ENCODE measurements at places on chromosomes 7 and 10.

- no peak for DNase-seq
Observed at GRCh38 chr7:41146429-41146828, 556.5 kb downstream of the INHBA start.

- DNase-seq = no peak
Observed at GRCh38 chr7:92595281-92595680, 5.1 kb upstream of the FAM133B start.

GRCh38 chr7:114671563-114672123 lies 250.3 kb upstream of the MDFIC start:
- no peak for DNase-seq

DNA sequence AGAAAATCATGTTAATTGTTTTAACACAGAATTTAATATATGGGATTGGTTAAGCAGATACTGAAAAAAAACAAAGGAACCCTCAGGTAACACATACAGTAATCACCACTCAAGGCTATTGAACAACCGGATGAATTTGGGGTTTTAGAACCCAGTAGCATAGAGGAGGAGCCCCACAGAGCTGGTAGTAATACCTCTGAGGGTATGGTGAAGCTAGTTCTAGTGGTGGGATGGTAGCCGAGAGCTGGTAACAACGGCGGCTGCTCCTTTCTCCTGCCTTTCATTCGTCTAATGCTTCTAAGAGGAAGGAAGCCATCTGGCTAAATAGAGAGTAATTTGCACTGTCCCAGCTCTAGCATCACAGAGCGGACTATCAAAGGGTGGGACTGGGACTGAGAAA lies 52.2 kb downstream of the WAC start:
- no peak for DNase-seq

DNA sequence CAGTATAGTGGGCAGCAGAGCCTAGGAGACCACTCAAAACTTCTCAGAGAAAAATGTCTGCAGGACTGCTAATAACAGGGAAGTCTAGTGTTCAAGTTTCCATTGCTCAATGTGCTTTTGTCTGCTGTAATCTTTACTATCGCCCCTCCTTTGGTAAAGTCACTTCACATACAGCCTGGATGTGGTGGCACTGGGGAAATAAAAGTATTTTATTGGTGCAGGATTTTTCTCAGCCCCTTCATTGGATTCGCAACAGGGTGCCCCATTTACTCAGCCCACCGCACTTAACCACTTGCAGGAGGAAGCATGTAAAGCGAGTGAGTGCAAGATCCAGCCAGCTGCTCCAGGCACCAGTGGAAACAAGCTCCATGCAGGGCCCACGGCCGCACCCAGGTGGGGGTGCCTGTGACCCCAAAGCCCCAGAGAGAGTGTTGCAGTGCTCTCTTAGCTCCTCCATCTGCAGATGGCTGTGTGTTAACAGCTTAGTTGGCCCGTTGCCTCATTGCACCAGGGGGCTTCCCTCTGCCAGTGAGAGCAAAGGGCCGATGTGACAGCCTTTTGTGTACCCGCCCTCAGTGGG lies 163.5 kb upstream of the TMEM72 start:
- no peak for DNase-seq

DNA sequence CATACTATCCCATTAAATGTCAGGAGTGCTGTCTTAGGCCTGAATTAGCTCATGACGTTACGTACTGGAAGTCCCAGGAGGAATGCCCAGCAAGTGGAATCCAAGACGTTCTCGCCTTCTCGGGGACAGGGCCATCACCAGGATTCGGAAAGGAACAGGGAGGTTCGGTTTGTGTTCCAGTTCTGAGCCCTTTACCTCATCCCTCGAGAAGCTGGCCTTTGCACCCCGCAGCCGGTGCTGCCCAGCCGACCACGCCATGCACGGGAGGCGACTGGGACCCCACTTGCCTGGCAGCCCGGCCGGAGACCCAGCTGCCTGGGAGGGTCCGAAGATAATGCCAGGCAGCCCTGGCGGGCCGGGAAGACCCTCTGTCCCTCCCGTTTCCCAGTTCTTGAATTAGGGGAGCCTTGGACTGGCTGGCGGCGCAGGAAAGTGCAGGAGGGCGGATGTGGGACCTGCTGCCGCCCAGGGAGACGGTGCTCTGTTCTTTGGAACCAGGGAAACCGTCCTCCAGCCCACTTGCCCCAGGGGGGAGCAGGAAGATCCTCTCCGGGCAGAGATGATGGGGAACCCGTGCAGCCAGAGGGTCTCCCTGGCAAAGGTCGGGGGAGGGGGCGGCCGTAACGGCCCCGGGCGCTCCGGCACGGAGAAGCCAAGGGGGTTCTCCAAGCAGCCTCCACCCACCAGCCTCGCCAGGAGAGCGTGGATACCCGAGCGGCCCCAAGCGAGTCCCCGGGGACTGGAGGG lies 671 bp upstream of the CHST3 start:
- DNase-seq = no peak

DNA sequence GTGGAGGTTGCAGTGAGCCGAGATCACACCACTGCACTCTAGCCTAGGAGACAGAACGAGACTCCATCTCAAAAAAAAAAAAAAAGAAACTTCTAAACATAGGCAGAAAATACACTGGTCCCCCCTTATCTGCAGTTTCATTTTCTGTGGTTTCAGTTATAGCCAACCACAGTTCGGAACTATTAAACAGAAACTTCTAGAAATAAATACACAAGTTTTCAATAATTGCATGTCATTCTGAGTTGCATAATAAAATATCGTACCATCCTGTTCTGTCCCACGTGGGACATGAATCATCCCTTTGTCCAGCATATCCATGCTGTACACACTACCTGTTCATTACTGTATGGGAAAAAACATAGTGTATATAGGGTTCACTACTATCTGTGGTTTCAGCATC lies 8.0 kb downstream of the XRCC2 start:
- no peak for DNase-seq

DNA sequence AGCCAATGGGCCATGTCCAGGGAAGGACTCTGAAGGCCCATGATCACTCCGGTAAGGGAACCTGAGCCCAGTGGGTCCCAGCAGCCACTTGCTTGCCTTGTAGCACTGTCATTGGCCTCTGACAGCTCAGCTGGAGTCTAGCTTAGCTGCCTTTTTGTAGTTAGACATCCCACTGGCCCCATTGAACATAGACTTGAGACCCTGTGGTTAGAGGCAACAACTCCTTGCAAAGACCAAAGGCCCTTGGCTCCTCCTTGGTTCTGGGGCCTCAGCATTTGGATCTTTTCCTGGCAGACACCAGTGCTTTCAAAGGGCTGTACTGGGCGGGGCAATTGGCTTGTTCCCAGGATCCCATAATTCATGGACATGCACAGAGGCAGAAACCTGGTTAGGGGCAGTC lies 321.2 kb downstream of the CXCL12 start:
- DNase-seq = no peak

- peak; percentile 13 for DNase-seq
Observed at GRCh38 chr7:17773289-17773626, 167.0 kb downstream of the SNX13 start.

DNA sequence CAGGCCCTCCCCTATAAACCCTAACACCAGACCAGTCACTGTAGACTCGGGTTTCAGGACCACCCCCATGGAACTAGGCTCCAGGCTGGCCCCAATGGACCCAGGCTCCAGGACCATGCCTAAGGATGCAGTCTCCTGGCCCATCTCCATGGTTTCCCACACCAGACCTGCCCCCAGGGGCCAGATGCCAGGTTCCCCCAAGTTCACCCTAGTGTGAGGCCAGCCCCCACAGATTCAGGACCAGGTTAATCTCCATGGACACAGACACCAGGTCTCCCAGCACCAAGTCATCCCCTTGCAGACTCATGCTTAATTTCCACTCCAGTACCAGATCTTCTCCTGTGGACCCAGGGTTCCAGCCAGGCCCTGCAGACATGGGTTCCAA lies 103.8 kb upstream of the LANCL2 start:
- DNase-seq = no peak

GRCh38 chr7:290554-291372 lies 793 bp downstream of the FOXL3 start:
- no peak for DNase-seq

- DNase-seq = no peak
Observed at GRCh38 chr10:132606031-132606491, 68.5 kb downstream of the INPP5A start.

- DNase-seq = no peak
Observed at GRCh38 chr7:51069411-51070083, 247.1 kb downstream of the COBL start.

- no peak for DNase-seq
Observed at GRCh38 chr7:18020138-18020715, 7.4 kb downstream of the PRPS1L1 start.

DNA sequence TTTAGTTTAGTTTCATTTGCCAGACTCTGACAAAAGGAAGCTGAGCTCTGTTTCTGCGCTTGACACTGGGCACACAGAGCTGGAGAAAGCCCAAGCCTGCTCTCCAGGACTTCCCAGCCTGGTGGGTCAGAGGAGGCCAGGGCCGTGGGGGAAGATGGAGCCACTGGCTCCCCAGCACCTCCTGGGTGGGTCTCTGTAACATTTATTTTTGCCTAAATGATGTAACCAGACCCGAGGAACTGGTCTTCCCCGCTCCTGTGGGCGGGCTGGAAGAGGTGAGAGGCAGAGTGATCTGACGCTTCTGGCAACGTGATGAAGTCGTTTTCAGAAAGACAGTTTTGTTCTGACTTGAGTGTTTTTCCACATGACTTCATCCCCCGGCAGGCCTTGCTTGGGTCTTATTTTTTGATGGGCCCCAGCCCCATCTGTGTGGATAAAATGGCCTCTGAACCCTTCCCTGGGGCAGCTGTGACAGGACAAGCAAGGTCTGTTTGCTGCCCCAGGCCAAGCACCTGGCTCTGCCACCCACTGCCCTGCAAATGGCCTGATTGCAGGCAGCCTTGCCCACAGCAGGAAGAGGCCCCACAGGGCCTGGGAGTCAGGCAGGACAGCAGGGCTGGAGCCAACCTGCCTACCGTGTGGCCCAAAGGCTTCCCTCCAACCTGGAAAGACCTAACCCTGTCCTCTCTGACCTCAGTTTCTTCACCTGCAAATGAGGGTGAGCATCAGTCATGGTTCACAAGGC lies 304.9 kb upstream of the ZMIZ1 start:
- no peak for DNase-seq

DNA sequence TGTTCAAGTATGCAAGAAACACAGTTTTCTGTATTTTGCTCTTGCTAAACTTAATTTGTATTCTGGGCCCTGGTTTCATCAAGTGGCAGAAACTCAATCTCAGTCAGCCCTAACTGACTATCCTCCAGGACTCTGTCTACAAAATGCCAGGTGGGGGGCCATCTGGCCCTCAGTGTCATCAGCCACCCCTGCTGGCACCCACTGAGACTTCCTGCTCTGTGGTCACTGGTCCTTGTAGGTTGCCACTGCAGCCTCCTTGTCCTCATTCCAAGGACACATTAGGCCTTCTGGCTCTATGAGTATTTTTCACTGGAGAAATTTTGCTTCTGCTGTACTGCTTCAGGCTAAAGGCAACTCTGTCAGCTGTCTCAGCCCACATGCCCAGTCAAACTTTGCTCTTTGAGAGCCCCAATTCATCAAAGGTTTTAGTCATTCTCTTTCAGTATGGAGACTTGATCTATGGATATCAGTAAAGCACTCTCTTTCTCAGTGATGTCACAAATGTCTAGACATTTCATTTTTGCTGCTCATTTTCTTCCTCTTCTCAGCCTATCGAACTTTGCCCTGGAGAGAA lies 163.6 kb downstream of the KCND2 start:
- peak; percentile 32 for DNase-seq

All from NCI-H82 (cell line).